ENCODE measurements at places on chromosomes 11 and 22. TPM values are rescaled to one million over a fixed set of nuclear protein-coding genes. Genes with fewer than 3 reads are reported as not detected.

- no peak for DNase-seq
These were observed 146.9 kb downstream of the TRIM29 start for GRCh38 chr11:119991022-119991404.

GRCh38 chr11:34351051-34351450 lies 6.8 kb downstream of the ABTB2 start:
- no peak for DNase-seq

GRCh38 chr22:33896575-33897447 lies 23.5 kb downstream of the LARGE1 start:
- DNase-seq = no peak

GRCh38 chr22:20421507-20421874 lies 16.1 kb downstream of the SCARF2 start:
- DNase-seq = no peak

GRCh38 chr11:7439746-7440320 lies 45.5 kb upstream of the OLFML1 start:
- DNase-seq = no peak

- no peak for DNase-seq
These were observed 13.7 kb downstream of the NFRKB start for GRCh38 chr11:129881570-129882170.

DNA sequence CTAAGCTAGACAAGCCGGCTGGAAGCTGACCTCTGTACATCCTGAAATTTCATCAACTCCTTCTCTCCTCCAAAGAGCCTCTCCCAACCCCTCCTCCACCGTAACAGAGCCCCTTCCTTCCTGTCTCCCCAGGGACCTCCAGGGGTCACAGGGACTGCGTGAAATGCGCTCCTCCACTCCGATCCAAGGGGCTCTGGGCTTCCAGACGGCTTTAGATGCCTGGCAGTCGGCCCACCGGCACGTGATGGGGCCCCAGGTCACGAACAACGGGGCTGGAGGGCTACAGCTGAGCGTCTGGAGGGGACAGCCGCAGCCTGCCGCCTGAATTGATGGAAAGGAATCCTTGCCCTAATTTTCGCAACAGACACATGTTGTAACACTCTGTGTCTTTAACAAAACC lies 264.1 kb downstream of the MN1 start:
- no peak for DNase-seq

PDGFB gene
- total RNA-seq = 20.0 TPM

TAGLN gene
- total RNA-seq = 113 TPM

MAFF gene
- 25.5 TPM for total RNA-seq

FOSL1 gene
- 8.7 TPM for total RNA-seq

CHADL gene
- not detected for total RNA-seq

SLC2A11 gene
- 19.0 TPM for total RNA-seq

SLC22A9 gene
- total RNA-seq = not detected

OR6T1 gene
- not detected for total RNA-seq

Measured in gastrocnemius medialis (tissue), 4 donors.